Ovary (tissue), 10 donors: ENCODE measurements at places on chromosomes 11 and 22. TPM values are rescaled to one million over a fixed set of nuclear protein-coding genes. Genes with fewer than 3 reads are reported as not detected.

DNA sequence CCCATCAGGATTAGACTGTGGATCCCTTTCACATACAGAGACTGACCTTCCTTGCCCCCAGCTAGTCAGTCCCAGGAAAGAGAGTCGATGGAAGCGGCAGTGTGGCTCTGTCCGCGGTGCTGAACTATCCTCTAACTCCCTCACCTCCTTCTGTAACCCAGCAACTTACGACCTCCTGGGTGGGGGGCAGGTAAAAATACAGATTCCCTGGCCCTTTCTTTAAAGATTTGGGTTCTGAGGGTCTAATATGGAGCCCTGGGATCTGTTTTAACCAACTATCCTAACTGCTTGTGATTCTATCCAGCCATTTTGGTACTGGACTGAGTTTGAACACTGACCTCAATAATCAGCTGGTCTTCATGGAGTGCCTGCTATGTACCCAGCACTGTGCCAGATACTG lies 23.2 kb downstream of the MFNG start:
- no peaks in the 10 kb centered on the region for H3K36me3 ChIP-seq
- H3K4me1 ChIP-seq: no peaks in the 10 kb centered on the region
- no peak overlapping the region for H3K4me3 ChIP-seq
- no peak overlapping the region for H3K27ac ChIP-seq
- no peak for DNase-seq
- H3K27me3 ChIP-seq: no peaks in the 10 kb centered on the region

The KREMEN1 gene
- total RNA-seq: 49.5 TPM

The AP5B1 gene
- total RNA-seq: 9.0 TPM

The BAIAP2L2 gene
- 0.40 TPM for total RNA-seq

The HMOX1 gene
- 85.4 TPM for total RNA-seq
